Activated T-cell treated with anti-CD3 and anti-CD28 coated beads for 1 hour (primary cell): ENCODE measurements at places on chromosomes 7 and 10.

DNA sequence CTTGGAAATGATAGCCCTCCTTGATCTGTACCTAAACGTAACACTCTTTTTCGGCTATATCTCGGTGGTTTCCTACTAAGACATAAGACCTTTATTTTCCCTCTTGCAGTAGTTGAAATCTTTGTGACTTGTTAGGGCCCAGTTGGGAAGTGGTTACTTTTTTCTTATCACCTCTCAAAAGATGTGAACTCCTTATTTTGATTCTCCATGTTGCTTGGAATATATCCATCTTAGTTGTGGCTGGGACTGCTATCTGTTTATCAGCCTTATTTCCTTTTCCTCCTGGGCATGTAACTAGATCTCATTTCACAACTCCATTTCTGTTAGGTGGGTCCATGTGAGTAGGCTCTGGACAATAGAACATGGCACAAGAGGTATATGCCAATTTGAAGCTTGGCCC is 4.1 kb upstream of the CPED1 start:
- no peak for DNase-seq

DNA sequence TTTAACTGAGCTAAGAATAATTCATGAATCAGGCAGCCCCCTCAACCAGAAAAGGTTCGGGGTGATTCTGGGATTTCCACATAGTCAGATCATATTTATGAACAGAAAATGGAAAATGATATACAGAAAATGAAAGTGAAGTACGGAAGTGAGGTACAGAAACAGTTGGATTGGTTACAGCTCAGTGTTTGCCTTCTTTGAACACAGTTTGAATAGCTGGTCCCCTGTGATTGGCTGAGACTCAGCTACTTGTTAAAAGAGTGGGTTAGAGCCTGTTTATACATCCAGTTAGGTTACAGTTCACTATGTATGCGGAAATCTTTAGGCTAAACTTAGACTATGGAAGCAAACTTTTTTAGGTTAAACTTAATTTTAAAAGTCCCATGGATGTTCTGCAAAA is 511.7 kb downstream of the PLXDC2 start:
- no peak for DNase-seq

DNA sequence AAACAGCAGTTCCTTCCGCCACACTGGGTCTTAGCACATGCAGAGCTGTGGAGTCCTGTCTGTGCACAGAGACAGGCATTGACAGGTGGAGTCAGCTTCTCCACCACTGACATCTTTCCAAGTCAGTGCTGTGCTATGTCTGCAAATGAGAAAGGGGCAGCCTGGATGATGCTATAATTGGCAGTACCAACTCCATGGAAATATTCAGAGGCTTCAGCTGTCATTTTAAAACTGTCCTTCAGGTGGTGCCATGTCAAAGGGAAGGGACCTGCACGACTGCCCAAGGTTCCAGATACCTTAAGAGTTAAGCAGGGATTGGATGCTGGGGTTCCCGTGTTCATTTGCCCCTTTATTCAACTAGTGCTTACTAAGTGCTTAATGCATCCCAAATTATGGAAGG is 258.0 kb upstream of the PRKCQ start:
- no peak for DNase-seq

DNA sequence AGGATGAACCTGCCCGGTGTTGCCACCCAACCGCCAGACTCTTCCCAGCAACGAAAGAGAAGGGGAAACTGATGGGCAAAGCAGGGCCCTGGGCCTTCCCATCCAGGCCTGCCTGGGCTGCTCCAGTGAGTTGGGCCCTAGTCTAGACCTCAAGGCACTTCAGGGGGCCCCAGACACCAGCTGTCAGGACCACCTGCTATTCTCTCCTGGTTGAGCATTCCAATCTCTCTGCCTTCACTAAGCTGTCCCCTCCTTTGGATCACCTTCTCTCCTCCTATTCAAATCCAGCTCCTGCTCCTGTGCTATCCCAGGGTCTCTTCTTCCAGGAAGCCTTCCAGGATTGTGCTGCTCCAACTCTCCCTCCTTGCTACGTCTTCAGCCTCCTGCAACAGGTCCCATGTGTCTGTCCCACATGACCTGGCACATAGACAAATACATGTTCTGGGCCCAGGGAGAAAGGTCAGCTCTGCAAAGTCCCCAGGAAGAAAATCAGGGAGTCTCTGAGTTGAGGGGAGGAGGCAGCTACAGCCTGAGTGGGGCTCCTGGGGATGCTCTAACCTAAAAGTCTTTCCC is 3.1 kb downstream of the STX1A start:
- DNase-seq: no peak

DNA sequence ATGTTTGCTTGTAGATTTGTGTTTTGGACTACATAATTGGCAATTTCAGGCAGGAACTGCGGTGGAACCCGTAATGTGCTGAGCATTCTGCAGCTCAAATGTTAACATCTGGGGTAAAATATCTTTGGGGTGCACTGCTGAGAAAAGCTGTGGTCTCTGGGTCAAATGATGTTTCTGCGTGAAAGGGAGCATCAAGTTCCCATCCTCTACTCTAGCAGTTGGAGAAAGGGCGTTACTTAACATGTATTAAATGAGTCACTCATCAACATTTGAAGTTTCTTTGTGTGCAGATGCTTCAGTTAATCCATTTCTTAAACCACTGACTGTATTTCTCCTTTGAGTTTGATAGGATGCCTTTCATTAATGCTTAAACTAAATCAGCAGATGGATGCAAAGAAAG is 273.1 kb upstream of the PITRM1 start:
- DNase-seq: no peak

GRCh38 chr7:57821438-57822382 is 371.7 kb downstream of the ZNF716 start:
- DNase-seq: no peak

GRCh38 chr7:84663224-84663623 is 468.6 kb upstream of the SEMA3A start:
- no peak for DNase-seq
